ENCODE measurements at places on chromosomes 12 and 14.

- no peak for DNase-seq
Observed at GRCh38 chr14:55684956-55685584, 105.1 kb downstream of the KTN1 start.

DNA sequence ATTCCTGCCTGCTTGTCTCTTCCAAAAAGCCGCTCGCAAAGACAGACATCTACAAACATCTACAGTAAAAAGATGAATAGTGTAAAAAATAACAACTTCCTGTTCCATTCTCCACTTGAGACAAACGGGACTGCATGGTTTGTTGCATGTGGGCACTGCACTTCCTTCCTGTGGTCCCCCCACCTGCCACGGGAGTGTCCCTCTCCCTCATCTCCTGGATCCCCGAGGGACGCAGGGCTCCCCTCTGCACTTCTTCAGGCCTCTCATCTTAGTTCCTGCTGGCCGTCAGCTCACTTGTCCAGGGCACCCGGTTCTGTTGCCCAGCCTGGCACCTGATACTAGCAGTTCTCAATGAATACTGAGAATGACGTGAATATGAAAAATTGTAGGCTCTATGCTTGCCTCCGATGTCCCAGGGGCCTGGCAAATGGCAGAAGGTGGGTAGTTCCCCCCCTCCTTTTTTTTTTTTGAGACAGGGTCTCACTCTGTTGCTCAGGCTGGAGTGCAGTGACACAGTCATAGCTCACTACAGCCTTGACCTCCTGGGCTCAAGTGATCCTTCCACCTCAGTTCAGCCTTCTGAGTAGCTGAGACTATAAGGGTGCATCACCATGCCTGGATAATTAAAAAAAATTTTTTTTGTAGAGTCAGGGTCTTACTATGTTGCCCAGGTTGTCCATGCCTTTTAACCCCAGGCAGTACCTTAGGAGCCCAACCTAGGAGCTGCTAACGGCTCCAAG lies 3.5 kb upstream of the KLC1 start:
- DNase-seq = peak; percentile 36

GRCh38 chr12:110537605-110538409 lies 35.7 kb downstream of the RAD9B start:
- no peak for DNase-seq

GRCh38 chr12:107929436-107929835 lies 154.9 kb downstream of the ASCL4 start:
- no peak for DNase-seq

- DNase-seq = no peak
Observed at GRCh38 chr14:55136885-55137786, 8.1 kb downstream of the LGALS3 start.

DNA sequence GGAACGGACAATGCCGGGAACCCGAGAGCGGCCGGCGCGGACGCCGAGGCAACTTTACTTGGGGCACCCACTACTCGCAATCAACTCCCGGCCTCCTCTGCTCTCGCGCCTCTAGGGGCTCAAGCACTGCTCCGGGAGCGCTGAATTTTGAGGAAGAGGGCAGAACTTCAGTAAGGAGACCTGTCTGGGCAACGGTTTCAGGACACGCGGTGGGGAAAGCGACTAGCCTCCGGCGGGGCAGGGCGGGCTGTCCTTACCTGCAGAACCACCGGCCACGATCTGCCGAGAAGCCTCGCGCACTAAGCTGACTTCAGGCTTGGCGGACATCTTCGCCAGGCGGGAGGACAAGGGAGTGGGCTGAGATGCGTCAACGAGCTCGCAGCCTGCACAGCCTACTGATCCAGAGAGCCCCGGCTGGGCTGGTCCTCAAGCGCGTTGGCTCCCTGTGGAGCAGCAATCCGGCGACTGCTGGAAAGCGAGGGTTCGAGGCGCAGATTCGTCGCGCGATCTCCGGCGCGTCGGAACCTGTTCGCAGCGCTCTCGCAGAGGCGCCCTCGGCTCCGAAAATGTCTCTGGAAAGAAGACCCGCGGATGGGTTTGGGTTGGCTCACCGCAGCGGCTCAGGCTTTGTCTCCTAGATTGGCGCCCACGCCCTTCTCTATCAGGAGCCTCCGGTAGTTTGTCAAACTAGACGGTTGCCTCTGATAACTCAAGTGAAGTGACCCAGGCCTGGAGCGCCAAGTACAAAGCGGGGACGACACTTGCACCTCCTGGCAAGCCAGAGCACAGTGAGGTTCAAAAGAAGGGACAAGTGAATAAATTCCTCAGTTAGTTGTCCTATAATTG lies at the start of gene SLC25A21:
SLC25A21 (minus strand) TSS at position 583 of the 846 bp plus-strand sequence.
- peak; percentile 20 for DNase-seq

GRCh38 chr12:64633011-64633939 lies 23.0 kb downstream of the RASSF3 start:
- DNase-seq = no peak

DNA sequence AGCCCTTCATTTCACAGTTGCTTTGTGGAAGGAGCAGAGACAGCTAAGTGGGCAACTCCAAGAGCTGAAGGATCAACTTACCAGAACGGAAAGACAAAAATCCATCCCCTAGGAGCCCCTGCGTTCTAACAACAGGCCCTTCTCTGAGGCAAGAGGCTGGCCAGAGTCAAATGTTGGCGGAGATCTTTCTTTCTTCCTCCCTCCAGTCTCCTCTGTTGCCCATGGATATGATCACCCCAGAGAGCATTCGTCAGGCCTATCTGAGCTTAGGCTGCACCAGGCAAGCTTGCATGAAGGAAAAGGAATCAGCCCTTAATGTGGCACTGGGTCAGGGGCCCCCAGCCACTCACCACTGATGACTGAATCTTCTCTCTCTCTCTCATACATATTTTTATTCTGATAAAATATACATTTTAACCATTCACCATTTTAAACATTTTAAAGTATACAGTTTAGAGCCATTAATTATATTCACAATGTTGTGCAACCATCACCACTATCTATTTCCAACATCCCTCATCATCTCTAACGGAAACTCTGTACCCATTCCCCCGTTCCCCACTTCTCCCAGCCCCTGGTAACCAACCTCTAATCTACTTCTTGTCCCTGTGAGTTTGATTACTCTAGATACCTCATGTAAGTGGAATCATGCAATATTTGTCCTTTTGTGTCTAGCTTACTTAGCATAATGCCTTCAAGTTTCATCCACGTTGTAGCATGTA lies 52.9 kb upstream of the CCND2 start:
- no peak for DNase-seq

DNA sequence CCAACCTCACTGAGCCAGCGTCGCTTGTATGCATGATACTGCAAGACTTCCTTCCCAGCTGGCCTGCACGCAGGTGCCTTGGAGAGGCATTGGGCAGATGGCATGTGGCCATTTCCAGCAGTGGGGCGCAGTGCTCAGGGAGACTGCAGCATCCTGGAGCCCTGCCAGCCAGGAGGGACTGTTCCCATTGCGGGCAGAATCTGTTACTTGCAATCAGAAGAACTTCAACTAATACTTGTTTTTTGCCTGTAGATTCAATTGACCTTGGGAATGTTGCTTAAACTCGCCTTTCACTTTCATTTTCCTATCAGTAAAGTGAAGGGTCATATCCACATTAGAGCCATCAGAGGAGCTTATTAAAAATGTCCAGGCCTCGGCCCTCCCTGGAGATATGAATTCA lies 29.8 kb downstream of the ANKRD9 start:
- DNase-seq = no peak

DNA sequence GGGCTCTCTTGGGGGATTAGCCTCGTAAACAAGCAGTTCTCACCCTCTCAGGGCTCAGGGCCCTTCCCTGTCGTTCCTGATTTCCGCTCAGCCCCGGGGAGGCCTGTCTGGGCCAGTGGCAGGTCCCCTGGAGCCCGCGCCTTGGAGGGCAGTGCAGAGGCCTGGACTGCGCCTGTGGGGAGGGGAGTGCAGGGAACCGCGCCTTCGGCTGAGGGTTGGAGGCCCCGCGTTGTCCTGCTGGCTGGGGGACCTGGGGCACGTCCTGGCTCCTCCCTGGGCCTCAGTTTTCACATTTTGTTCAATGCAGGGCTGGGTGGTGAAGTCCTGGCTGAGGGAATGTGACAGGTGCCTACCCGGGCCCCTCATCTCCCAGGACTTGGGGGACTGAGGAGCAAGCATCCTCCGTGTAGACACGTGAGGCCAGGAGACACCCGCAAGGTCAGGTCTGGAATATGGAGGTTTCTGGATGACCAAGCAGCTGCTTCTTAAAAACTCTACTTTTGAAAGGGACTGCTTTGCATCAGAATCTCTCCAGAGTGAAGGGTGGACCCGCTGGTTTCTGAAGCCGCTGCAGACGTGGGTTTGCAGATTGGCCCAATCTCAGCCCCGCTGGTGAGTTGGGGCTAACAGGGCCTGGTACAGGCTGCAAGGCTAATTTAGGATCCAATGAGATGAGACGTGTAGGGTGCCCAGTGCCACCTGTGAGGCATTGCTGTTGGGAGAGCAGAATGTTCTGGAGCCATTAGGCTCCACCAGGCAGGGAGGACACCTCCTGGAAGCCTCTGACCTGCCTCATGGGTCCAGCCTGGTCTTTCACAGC lies 80.2 kb downstream of the KIF26A start:
- no peak for DNase-seq

DNA sequence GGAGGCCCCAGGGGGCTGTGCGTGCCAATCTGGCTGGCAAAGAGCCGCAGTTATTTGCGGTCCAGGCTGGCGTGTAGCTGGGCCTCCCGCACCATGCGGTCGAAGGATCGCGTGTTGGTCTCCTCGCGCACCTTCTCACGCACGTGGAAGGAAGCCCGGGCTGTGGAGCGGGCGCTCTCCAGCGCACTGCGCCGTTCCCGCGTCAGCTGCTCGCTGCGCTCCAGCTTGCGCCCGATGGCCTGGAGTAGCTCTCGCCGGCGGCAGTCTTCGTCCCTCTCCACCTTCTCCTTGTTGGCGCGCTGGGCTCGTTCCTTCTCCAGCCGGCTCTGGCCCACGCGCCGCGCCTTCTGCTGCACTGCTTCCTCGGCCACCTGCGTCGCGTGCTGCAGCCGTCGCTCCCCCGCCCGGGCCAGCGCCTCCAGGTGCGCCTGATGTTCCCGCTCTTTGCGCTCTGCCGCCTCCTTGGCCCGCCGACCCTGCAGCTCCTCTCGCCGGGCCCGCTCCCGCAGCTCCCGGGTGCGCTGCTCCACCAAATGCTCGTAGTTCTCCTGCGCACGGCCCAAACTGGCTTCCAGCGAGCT lies 3.1 kb downstream of the CCDC177 start:
- no peak for DNase-seq

GRCh38 chr12:8584004-8584403 lies 28.7 kb downstream of the AICDA start:
- DNase-seq = no peak

- no peak for DNase-seq
Observed at GRCh38 chr14:95497561-95498011, 18.9 kb downstream of the SYNE3 start.

DNA sequence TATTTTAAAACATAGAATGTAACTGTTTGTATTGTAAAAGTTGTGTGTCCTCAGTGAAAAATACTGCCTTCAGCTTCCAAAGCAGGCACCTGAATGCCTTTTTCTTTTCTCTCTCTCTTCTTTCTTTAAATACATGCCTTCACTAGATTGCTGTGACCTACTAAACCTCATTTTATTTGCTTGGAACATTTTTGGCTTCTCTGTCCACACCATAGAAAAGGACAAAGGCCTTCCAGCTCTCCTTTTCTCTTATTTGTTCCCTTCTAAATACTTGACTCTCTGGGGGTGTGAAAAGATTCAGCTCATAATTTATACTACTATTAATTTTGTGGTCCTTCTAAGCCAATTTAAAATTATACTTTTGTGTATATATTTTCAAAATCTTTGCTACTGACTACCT lies 38.4 kb downstream of the PPM1A start:
- DNase-seq = no peak

DNA sequence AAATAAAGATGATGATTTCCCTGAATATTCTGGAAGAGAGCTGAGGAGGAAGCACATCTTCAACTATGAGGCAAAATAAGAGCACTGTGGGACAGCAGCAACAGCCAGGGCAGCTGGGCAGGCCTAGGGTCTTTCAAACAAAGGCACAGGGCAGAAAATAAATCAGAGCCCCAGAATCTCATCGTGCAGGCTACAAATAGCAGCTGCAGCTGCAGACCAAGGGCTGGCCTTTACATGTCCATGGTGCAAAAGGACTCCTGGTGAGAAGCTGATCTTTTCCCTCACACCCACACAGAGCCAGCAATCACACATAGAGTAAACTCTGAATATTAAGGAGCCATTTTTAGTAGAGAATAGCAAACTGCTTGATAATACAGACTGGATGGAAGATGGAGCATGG lies 13.6 kb upstream of the MYBPC1 start:
- no peak for DNase-seq

DNA sequence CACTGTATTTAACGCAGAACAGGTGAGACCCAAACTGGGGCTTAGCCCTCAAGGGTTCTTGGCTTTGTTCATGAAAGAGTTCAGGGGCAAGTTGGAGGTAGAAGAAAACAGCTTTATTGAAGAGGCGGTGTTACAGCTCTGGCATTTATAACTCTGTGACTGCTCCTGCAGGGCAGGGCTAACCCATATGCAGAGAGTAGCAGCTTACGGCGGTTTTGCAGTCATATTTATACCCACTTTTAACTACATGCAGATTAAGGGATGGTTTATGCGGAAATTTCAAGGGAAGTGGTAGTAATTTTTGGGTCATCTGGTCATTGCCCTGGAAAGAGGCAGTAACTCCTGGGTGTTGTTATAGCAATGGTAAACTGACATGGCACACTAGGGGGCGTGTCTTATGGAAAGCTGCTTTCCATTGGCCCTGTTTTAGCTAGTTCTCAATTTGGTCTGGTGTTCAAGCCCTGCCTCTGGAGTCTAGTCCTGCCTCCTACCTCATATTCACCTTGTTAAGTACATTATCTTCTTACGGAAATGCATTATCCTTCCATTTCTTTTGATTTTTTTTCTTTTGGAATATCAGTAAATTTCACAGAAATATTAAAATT lies 1.8 kb upstream of the IAPP start:
- DNase-seq = no peak

DNA sequence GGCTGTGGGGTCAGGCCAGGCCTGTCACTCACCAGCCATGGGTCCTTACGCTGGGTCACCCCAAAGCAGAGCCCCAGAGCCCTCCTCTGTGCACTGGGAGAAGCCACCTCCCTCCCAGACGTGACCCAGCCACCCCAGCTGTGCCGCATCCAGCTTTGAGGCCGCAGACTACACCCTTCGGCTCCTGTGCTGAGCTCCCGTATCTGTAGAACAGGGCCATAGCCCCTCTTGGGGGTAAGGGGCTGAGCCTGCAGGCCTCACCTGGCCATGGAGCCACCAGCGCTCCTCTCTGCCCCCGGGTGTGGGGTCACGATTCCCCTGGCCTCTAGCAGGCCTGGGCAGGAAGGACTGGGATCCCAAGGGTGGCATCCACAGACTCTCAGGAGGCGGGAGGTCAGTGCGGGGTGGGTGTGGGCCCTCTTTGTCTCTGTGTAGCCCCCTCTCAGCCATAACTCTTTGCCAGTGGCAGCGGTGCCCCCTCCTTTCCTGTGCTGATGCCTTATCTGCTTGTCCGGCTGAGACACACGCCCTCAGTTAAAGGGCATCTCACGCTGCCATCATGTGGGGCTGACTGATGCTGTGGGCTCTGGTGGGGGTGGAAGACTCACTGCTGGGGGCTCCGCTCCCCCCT lies 16.3 kb downstream of the ASPG start:
- no peak for DNase-seq

DNA sequence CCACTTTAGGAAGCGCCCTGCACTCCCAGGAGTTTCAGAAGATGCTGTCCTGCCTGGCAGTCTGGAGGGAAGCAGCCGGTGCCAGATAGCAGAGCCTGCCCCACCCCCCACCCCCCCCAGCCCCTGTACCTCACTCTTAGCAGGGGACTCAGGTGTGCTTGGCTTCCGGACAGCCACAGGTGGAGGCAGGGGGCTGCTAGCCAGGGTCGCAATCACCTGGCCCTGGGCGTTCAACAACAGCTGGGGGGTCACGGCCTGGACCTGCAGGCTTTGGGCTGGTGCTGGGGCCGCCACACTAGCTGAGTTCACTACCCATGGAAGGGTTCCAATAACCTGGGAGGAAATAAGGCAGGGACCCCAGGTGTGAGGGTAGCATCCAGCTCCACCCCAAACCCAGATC lies 22.0 kb downstream of the POU6F1 start:
- no peak for DNase-seq

All from activated T-cell treated with anti-CD3 and anti-CD28 coated beads, Interleukin-2, amount 50 U/mL, for 48 hours (primary cell).